ENCODE measurements at places on chromosomes 16 and 17.

DNA sequence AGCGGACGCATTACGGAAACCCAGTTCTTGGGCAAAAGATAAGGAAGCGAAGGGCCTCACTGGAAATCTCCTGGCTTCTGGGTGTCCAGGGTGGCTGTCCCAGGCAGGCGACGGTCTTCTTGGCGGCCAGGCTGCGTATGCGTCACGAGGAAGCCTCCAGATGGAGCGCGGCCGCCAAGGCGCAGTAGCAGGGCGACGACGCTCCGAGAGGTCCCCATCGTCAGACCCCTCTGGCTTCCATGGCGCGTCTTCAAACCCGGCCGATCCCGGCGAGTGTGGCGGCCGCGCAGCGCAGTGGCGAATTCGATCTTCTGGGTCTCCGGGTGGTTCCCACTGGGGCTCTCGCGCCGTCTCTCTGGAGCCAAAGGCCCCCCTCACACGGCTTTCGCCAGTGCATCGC, 13.8 kb upstream of the ANKRD40CL start:
- no peak for DNase-seq

GRCh38 chr16:106623-107324, 28.7 kb downstream of the MPG start:
- peak; percentile 39 for DNase-seq

DNA sequence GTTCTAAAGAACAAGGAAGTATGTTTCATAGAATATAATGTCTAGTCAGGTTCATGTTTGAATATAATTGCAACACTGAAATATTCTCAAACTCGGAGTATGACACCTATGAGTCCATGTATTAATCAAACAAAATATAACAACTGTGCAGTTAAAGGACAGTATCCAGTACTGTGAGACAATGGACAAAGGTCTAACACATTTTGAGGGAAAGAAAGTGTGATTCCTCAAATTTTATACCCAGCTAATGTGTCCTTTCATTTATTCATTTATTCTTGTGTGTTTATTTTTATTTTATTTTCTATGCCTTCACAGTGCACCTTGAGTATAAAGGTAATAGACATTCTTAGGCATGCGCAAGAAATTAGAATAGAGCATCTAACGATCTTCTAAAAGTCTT, 401.0 kb upstream of the ZFHX3 start:
- no peak for DNase-seq

DNA sequence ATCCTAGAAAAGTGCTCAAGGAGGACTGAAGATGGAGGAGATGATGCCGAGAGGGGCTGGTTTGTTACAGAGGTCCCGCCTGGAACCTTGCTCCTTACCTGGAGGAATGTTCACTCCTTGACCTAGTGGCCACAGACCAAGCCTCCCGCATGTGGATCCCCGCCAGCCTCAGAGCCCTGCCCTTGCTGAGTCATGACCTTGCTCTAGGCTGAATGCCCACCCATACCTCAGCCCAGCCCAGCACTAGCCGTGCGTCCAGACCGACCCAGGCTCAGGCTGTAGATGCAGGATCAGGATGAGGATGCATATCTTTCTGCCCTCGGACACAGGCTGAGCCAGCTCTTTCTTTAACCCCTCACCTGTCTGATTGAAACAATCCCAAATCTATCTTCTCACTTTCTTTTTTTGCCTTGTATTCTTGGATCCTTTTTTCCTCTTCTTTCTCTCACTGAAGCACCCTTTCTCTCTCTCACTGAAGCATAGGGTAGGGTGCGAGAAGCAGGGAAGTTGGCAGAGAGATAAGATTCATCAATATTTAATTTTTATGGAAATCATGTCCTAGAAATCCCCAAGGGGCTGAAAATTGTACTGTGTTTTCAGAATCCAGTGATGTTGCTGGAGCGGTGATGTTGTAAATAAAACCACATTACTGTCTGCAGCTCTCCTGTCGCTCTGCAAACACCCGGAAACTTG, 34.9 kb downstream of the WSCD1 start:
- DNase-seq, result no peak

- DNase-seq, result no peak
Observed at GRCh38 chr17:16281351-16281750, 64.3 kb downstream of the PIGL start.

GRCh38 chr16:20383106-20384029, 21.2 kb downstream of the PDILT start:
- DNase-seq, result peak; percentile 86

GRCh38 chr16:56589141-56590039, at the start of gene MT3:
MT3 (plus strand) TSS chr16:56589528; CDS start chr16:56589591, 63 bp downstream.
- DNase-seq, result peak; percentile 57

DNA sequence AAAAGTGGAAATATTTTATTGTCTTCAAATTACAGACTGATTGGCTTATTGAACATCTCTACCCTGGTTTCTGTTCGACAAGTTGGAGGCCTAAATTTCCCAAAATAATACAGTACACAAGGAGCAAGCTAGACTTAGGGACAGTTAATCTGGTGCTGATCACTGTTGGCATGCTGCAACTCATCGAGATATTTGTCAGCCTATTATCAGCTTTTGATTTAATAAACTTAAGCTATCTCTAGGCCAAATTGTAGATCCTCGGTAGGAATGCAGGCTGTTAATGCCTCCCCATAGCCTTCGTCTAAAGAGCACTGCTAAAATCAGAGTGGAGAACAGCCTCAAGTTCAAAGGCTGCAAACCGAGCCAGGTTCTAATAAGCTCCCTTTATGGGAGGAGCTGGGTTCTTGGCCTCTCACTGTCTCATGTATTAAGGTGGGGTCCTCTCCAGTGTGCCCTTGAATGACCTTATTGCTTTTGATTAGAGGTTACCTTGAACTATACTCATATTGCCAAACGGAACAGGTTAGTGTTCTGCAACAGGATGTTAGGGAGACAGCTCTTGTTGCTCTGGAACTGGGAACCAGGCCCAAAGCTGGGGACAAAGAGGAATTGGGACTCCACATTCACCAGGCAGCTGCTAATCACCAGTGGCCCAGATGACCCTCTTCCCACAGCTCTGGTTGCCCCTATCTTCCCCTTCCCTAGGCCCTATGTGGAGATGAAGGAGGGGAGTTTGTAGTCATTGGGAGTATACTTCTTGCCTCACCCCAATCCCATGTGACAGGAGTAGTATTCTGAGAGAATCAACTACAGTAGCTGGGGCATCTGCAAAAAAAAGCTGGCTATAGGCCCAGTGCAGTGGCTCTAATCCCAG, 69.5 kb upstream of the NOL11 start:
- DNase-seq, result no peak

GRCh38 chr16:67837811-67838210, 4.3 kb upstream of the THAP11 start:
- no peak for DNase-seq

GRCh38 chr17:34527908-34528470, 51.4 kb upstream of the TMEM132E start:
- no peak for DNase-seq

- DNase-seq, result peak; percentile 73
Observed at GRCh38 chr16:12803203-12804093, at the start of gene CPPED1. CPPED1 (minus strand) TSS chr16:12803887; CDS start chr16:12803776, 111 bp downstream.

DNA sequence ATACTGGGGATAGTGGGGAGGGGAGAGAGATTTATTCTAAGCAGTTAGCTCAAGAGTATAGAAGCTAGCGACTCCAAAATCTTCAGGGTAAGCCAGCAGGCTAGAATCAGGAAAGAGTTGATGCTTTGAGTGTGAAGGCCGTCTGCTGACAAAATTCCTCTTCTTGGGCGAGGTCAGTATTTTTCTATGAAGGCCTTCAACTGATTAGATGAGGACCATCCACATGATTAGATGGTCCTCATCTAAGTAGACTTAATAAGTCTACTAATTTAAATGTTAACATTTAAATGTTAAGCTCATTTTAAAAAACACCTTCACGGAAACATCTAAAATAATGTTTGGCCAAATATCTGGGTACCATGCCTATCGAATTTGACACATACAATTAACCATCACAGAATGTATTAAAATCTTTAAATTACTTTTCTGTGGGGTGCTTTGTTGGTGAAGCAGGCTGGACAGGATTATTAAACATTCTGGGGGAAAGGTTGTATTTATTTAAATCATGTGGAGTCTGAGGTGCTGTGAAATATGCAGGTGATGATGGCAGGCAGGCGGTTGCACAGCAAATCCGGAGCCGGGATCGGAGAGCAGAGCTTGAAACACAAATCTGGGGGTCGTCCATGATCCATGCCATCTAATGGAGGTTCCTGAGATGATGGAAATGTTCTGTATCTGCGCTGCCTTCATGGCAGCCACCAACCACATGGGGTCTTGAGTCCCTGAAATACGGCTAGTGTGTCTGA, 49.8 kb upstream of the ADORA2B start:
- no peak for DNase-seq

DNA sequence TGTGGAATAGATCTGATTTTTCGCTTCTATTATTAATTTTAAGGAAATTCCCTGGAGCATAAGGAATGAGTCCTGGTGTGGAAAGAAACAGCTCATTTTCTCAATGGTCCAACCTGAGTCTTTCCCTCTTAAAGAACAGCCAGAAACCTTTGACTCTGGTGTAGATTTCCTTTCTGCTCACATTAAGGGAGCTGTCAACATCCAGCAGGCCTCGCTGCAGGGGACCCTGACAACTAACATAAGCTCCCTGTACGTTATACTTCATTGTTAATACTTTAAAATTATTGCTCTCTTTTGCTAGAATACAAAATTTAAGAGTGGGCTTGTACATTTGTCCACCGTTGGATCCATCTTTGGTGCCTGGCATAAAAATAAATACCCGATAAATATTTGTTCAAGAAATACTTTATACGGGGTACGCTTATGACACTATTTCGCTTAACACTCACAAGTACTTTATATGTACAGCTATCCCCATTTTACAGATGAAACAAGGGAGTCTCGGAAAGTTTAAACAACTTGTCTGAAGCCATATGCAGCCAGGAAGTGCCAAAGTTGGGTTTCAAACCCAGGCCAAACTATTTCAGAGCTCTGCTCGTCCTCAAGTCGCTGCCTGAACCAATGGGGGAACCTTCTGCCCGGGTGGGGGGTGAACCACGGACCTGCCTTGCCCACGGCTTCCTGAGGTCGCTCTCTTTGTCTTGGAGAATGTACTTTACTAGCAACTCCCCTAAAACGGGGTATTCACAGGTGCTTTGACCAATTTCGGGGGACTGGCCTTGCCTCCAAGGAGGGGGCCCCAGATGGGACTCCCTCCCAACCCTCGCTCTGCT, 611 bp downstream of the SMARCE1 start:
- DNase-seq, result peak; percentile 57

DNA sequence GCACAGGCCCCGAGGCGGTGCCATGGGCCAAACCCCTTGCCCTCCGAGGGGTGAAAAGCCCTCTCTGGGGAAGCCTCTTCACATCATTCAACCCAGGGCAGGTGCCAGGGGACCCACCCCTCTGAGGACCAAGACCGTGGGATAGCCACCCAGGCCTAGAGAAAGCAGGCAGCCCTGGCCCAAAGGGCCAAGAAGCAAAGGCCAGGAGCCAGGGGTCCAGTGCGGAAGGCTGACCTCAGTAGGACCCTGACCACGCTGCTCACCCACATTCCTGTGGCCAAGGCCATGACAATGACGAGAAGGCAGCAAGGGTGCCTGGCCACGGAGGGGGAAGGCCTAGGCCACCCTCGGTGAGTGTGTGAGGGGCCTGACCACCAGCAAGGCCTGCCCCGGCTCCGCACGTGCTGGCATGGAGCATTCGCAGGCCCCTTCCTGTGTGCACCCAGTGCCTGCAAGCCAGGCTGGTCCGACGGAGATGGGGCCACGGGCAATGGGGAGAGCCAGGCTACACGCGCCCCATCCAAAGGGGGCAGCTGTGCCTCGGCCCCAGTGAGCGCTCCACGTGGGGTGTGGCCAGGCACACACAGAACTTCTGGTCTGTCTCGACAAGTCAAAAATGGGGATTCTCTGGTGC, 24.5 kb upstream of the RASD1 start:
- no peak for DNase-seq

GRCh38 chr16:8967132-8967821, 3.6 kb upstream of the USP7 start:
- DNase-seq, result no peak

GRCh38 chr17:12588531-12588930, 77.2 kb upstream of the MYOCD start:
- no peak for DNase-seq

DNA sequence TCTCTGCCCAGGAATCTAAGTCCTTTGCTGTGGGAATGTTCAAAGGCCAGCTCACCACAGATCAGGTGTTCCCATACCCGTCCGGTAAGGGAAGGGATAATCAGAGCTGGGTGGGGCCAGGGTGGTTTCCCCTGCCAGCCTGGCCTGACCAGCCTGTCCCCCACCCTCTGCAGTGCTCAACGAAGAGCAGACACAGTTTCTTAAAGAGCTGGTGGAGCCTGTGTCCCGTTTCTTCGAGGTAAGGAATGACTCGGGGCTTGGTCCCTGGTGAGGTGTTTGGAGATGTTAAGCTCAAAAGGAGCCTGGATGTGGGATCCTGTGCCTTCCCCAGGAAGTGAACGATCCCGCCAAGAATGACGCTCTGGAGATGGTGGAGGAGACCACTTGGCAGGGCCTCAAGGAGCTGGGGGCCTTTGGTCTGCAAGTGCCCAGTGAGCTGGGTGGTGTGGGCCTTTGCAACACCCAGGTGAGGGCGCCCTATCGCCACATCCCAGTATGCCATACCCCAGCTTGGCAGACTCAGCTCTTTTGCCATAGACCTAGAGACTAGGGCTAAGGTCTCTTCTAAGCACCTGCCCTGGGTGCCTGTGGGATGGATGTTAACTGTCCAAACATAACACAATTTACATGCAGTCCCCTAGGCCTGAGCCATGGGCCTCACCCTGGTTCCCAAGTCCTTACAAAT, 997 bp downstream of the ACADVL start:
- DNase-seq, result peak; percentile 20

- DNase-seq, result no peak
Observed at GRCh38 chr16:75218256-75219076, at the start of gene CTRB1. CTRB1 (plus strand) TSS chr16:75218988; CDS start chr16:75219008, 20 bp downstream.

DNA sequence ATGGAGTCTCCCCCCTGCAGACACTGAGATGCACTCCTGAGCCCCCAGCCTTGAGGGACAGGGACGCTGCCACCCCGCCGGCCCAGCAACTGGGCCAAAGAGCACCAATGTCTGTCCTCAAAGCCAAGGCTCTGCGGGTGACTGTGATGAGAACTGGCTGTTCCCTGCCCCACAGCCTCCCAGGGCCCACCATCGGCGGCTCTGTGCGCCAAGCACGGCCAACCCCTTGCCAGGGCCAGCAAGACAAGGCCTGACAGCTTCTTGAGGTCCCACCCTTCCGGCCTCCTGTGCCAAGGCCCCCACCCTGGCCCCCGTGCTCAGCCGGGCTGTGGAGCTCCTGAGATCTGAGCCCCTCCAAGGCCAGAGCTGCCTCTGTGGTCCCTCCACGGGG, 34.2 kb upstream of the PABPN1L start:
- DNase-seq, result no peak

DNA sequence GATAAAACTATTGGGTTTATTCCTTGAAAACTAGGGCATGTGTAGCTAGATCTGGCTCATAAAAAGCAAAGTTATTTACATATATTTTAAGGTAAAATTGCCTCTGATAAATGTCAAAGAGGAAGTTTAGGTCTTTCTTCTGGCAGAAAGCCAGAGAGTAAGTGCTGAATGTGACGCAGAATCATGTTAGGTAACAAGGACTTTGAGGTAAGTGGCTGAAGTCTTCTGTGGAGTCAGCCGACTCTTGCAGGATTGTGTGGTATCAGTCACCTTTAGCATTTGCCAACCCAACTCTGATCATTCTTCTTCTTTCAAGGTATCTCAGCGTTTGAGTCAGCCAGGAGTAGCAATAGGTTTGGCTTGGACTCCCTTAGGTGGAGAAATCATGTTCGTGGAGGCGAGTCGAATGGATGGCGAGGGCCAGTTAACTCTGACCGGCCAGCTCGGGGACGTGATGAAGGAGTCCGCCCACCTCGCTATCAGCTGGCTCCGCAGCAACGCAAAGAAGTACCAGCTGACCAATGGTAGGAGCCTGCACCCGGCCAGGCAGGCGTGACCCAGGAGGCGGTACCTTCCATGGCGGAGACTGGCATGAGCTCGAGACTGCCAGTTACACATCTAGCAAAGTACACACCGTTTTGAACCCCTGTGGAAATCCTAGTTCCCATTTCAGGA, 37.9 kb downstream of the SIAH1 start:
- DNase-seq, result no peak

Data from NCI-H510A treated with DMSO at 0.1 percent for 48 hours (cell line).